ENCODE measurements at places on chromosomes 4 and X.

GRCh38 chr4:73822812-73823504 is 13.5 kb upstream of the CXCL6 start:
- DNase-seq, result no peak

GRCh38 chrX:103461156-103461555 is 58.1 kb downstream of the RAB40A start:
- DNase-seq, result no peak

DNA sequence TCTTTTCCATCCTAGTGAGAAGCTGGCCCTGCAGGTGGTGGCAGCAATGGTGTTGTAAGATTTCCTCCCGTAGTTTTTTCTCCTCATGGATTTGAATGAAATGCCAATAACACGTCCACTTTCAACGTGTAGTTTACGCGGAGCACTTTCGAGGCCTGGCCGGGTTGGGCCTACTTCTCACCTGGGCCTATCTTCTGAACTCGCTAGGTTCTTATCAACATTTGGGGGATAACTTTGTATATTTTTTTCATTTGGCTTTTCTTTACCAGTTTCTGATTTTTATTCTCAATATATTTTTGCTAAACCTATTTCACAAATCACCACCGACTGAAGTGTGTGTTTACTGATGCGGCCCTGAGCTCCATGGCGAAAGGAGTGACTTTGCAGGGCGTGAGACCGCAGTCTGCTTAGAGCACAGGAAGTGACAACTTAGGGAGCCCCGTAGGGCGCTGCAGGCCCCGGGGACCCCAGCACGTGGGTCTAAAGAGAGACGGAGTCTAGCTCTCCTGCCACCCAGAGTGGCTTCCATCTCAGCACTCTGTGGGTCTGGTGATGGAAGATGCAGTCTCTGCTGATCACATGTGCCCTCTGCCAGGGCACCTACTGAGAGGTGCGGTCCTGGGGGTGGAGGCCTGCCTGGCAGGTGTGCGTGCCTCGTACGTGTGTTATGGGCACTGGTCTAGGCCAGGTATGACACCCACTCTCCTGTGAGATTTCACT is 29.1 kb downstream of the NELFA start:
- DNase-seq, result no peak

GRCh38 chrX:8773117-8773516 is 28.1 kb downstream of the FAM9A start:
- no peak for DNase-seq

- no peak for DNase-seq
These were observed 6.1 kb downstream of the SCARB2 start for GRCh38 chr4:76207549-76207948.

GRCh38 chr4:123671636-123672404 is 275.2 kb downstream of the SPRY1 start:
- no peak for DNase-seq

DNA sequence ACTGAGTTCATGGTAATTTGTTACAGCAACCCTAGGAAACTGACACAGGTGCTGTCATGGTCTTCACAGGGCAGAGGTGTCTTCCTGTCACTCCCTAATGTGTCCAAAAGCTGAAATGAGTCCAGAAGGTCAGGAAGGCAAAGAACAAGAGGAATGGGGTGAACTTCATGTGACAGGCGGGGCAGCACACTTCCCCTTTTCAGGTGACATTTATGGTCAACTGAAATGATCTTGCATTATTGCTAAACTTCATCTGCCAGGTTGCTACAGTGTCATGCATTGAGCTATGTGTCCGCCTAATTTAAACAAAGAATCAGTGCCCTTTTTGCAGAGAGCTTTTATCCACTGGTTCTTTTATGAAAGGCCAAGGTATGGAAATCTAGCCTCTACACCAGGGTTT is 15.9 kb upstream of the CCDC149 start:
- no peak for DNase-seq

GRCh38 chrX:153939573-153939972 is 4.7 kb upstream of the NAA10 start:
- DNase-seq, result no peak

DNA sequence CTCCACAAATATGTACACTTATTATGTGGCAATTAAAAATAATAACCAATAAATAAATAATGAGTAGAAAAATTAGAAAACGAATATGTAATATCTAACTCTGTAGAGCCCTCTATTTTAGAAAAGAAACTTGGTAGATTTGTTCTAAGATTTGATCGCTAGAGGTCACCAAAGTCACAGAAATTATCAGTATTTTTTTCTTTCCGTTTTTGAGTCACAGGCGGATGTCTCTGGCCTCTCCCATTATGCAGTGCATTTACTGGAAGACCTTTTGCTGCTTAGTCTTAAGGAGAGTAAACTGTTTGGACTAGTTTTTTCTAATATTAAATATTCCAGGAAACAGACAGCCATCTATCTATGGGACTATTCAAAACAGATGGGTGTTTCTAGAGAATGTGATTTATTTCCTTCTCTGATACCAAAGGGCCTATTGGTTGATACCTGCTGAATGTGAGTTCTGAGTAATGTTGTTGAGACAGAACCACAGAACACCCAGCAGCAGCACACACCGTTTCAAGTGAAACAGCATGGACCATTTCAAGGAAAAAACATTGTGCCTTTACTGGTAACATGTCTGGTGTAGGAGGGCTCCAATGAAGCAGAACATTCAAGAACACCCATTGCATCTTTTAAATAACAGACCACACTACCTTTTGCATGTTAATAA is 34.0 kb upstream of the GYPA start:
- peak; percentile 32 for DNase-seq

- no peak for DNase-seq
These were observed 14.1 kb upstream of the TMEM154 start for GRCh38 chr4:152693871-152694270.

DNA sequence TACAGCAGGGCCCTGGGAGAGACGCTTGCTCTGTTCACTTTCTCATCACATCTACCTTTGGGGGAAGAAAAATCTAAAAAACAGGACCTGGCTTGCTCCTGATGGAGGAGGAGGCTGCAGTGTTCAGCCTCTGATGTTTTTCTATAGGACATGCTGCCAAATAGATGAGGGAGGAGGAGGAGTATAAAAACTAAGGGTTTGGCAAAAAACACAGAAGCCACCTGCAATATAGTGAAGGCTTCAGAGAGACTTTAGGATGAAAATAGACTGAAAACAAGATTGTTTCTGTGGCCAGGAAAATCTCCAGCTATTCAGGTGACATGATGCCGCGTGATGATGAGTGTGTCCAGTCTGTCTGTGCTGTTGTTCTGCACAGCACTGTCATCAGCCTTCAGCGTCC is 160.6 kb downstream of the PTTG2 start:
- DNase-seq, result no peak

DNA sequence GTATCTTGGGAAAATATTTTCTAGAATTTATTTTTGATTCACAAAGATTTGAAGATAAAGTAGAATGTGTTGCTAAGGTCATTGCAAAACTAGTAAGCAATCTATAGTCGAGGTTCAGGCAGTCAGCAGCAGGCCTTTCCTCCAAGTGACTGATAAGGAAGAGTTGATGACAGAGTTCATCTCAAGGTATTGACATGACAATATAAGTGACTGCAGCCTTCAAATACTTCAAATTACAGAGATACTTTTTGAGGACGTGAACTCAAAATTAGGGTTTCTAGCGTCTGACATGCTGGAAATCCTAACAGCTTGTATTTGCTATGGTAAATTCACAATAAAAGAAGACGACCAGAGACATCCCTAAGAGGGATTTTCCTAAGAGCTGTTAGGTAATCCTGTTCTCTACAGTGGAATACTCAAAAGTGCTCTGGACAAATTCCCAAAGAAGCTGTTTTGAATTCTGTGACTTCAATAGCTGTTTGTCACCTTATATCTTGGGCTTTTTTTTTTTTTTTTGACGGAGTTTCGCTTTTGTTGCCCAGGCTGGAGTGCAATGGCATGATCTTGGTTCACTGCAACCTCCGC is 7.4 kb downstream of the ARHGAP10 start:
- no peak for DNase-seq

- DNase-seq, result no peak
These were observed 78.8 kb upstream of the GPR174 start for GRCh38 chrX:79065696-79066095.

DNA sequence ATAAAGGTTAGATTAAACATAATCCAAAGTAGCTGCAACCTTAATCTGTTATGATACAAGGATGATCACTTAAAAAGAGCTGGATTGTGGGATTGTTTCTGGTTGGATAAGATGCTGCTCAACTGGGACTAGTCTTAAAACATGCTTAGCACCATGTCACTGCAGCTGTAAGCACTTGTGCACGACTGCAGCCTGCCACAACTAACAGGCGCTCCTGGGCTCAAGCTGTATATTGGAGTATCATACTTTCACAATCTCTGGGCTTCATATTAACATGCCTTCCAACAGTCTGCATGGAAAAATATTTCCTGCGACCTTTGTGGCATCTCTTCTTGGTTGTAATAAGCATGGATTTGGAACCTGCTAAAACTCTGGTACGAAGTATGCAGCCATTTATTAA is 493.0 kb upstream of the PITX2 start:
- no peak for DNase-seq

GRCh38 chrX:31053621-31054020 is 18.2 kb downstream of the FTHL17 start:
- DNase-seq, result no peak

DNA sequence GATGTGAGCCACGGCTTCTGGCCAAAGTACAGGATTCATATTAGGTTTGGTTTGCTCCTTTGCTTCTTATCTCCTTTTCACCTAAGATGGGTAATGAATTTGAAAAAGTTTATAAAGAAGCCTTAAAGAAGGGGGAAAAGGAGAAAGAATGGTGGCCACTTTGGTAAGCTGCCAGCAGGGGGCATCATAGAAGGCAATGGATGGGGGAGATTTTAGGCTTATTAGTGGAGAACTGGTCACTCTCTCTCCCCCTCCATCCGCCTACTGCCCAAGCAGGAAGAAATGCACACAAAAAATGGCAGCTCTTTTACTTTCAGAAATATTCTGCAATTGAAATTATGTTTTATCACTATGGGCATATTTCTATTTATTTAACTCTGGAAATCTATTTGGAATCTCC is 32.0 kb downstream of the SPARCL1 start:
- no peak for DNase-seq

DNA sequence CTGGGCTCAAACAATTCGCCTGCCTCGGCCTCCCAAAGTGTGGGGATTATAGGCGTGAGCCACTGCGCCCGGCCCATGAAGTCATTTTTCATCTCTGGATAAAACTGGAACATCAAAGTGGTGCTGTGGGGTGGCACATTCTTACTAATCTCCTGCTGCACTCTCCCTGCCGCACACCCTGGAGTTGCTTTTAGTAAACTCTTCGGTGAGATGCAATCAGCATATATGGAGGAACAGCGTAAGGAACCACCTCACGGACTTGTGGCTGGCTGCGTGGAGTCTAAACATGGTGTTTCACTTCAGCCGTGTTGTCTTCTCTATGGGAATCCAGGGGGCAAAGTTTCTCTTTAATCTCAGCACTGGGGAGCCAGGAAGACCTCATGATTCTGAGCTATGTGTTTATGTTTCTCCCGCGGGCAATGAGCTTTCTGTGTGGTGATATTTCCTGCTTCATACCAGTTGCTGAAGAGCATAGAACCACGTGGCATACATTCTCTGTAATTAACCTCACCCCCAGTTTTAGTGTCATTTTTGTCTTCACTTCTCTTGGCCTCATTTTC is 2.1 kb upstream of the RHOH start:
- DNase-seq, result no peak

DNA sequence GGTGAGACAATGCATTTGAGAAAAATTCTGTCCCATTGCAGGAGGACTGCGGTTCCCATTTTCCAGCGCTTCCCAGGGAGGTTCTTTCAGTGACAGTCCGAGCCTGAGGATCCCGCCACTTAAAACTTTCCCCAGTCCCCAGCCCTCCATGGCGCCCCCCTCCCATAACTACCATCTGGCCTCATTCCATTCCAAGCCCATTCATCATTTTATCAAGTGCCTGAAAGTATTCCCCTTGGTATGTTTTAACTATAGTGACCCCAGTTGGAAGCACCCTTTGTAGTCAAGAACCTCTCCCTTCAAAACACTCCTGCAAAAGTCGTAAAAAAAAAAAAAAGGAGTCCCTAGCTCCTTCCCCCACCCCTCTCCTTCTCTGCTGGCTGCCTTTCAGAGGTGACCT is 1.2 kb downstream of the RASL11B start:
- DNase-seq, result no peak

GRCh38 chr4:177596035-177596434 is 153.8 kb upstream of the AGA start:
- DNase-seq, result no peak

DNA sequence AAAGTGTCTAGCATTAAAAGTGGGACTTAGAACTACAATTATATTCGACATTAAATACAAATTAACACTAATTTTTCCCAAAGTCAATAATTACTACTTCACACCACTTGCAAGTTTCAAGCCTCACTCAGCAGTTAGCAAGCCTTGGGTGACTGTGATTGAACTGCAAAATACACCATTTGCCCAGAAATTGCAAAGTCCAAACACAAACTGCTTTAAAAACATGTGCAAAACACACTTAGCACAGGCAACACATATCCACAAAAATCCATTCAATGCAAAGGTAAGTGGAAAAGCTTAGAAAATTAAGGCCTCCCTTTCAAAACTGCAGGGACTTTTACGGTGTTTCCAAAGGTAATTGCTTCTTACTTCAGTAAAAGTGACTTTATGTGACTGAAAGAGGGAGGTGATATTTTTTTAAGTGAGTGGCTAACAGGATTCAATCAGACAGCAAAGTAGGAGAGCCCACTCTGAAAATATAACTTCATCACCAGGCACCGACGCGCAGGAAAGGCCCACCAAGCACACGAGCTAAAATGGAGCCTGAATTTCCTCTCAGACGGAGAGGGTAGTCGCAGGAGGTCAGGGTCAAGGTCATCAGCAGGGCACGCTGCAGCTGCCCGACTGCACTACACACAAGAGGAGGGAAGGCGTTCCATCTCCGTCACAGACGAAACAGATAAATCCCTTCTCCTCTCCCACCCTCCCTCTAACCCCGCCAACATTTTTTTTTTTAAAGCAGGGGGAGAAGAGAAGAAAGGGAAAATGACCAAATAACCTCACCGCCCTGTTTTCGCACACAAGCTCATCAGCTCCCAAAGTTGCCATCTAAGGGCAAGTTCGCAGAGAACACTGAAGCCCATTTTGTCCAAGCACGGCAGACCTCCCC is 3.1 kb downstream of the ZNF827 start:
- peak; percentile 28 for DNase-seq

- DNase-seq, result peak; percentile 31
These were observed 110.6 kb downstream of the DCTD start for GRCh38 chr4:182806259-182807252.

GRCh38 chr4:8268211-8268610 is 1.3 kb upstream of the HTRA3 start:
- no peak for DNase-seq

DNA sequence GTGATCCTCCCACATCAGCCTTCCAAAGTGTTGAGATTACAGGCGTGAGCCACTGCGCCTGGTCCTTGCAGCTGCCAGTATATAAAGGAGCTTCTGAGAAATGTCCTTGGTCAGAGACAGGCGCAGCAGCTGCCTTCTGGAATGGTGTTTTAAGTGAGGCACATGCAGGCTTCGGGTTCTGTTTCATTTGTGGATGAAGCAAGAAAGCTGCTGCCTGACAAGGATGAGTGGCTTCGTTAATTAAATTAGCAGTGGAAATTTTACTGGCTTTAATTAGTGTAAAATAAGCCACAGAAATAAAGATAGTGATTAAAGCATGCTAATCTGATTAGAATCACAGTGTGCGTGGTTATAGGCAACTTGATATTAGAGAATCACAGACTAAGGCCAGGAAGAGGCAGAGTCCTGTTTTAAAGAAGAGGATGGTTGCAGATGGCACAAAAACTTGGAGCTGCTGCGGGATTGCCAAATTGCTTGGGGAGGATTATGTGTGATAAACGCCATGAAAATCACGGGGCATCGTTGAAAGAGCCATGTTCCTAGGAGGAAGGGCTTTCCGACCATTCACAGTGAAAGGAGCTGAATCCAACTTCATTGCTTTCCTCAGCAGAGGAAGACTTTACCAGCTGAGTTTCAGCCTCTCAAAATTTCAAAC is 348.4 kb upstream of the FAT1 start:
- DNase-seq, result peak; percentile 46
